ENCODE measurements at places on chromosomes 5 and 9.

DNA sequence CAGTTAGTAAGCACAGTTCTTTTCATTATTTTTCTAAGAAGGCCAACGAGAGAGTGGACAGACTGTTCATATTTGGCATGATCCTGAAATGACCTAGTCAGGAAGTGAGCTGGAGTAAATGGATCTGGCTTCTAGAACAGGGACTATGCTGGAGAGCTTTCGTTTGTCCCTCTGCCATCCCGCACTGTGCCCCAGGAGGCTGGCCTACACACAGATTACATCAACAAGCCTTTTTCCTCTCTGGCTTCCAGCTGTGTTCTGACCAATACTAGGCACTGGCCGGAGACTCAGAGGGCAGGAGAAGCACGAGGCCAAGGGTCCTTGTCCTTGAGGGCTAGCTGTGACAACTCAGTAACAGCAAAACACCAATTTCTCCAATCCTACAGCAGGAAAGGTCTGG is 127.8 kb downstream of the MED27 start:
- DNase-seq: no peak

DNA sequence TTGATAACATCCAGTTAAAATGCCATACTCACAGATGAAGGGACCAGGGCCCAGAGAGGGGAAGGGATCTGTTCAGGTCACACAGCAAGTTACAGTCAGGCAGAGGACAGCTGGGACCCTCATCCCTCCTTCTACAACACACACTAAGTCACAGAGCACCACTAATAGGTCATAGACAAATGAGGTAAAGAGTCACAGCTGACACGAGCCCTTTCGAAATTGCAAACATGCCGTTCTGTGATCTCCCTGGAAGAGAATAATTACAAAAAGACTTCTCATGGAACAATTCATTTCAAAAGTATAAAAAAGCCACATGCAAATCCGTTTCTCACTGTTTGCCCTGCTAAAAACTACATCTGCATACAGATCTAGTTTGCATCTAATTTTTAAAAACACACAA is 15.5 kb downstream of the IGFBPL1 start:
- DNase-seq: no peak

DNA sequence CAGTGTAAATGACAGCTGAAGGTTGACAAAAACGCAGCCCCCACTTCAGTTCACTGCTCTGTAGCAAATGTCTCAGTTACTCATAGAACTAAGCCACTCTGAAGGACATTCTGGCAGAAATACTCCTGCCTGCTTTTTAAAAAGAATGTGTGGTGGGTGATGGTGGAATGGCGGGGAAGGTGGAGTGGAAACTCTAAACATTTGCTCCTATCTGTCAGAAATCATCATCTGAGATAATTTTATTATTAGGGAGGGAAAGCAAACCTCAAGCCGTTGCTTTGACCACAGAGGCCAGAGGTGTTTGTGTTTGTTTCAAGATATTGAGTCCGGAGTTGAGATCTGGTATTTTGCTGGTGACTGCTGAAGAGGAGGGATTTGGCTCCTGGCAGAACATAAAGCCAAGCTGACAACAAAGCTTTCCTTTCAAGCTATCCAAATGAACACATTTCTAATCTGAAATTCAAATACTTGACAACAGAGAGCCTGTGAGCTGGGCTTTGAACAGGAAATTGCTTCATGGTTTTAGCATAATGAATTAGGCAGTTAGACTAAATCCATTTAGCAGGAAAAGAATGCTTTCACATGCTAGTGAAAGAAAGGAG is 362.7 kb downstream of the CSNK1G3 start:
- peak; percentile 30 for DNase-seq

- DNase-seq: no peak
Observed at GRCh38 chr5:99005506-99005905, 76.7 kb upstream of the CHD1 start.

DNA sequence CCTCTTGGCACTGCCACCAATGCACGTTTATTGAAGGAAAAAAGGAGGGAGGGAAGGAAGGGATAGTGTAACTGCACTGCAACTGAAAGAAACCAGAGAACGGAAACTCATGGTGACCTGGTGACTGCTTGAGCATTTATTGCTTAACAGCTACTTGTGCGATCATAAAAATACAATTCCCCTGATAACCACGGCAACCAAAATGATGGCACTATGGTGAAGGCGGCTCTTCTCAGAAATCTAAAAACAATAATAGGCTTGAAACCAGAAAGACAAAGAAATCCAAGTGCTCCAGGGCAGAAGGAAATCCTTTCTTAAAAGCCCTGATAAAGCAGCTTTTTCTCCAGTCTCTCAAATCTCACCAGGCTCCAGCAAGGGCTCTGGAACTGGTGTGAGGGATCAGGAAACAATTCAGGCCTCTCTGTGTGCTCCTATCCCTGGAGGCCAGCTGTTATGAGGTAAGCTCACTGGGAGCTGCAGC is 1.9 kb downstream of the FBXO10 start:
- DNase-seq: no peak
